ENCODE measurements at places on chromosomes 2 and 18.

DNA sequence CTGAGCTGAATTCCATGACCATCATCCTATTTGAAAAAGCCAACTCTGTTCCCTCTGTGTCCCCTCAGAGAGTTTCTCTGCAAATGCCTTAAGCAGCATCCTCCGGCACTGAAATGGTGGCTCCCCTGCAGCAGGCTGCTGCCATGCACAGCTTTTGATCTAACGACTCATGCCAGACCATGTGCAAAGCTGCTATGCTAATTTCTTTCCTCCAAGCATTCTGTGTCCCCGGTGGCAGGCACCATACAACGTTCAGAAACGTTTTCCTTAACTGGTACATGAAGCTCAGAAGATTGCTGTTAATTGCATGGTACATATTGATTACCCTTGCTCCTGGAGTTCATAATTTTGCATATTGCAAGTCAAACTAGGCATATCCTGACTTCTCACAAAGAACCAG is 336.8 kb downstream of the RBM43 start:
- DNase-seq: no peak

DNA sequence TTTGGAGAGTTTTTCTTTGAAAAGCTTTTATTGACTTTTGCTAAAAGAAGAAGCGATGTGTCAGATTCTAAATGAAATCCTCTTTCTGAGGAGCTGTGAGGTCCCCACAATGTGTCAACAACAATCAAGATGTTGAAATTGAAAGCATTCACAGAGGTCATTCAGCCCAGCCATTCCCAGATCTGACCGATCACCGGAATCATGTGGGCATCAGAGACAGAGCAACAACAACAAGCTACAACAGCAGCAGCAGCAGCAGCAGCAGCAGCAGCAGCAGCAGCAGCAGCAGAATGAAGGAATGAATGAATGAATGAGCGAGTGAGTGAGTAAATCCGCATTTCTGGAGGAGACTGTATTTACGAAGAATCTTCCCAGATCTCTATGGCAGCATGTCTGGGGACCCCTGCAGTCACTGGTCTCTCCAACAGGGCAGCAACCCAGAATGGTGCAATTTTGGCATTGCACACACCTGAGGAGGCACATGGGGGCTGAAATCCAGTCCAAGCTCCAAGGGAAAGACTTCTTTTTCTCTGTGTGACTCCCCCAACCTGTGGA is 299.0 kb downstream of the MYCN start:
- no peak for DNase-seq

DNA sequence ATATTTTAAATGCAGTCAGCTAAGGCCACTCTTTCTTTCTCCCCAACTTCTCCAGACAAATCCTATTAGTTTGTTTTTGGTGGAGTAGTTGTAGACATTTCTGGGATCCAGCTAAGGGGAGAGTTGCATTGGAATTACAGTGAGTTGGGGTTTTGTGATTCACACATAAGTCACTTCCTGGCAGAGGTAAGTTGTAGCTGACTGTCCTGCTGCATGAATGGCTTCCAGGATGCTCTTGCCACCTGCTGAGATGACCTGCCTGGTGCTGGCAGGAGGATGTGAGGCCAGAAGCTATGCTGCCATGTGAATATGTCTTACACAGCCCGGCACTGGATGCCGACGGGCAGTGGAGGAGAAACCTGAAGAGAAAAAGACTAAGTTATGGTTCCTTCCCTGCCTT is 243.7 kb downstream of the TDRD15 start:
- peak; percentile 7 for DNase-seq

- DNase-seq: no peak
Observed at GRCh38 chr18:79786786-79787526, 10.8 kb upstream of the KCNG2 start.

DNA sequence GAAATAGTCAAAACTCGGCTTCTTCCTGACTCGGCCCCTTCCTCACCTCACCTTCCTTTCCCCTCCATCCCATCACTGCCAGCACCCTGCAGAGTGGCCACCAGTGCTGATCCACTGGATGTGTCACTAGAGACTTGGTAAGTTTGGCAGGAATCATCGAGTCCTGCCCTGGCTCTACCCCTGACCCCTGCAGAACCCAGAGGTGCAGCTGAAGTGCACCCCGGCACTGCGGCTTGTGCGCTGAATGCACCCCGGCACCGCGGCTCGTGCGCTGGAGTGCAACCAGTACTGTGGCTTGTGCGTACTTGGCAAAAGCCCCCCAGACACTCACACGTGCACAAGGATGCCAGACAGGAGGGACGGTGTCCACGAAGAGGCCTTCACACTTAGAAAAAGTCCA is 206.5 kb downstream of the SNTG2 start:
- no peak for DNase-seq

- DNase-seq: no peak
Observed at GRCh38 chr18:70197026-70197425, 8.5 kb downstream of the RTTN start.

- DNase-seq: no peak
Observed at GRCh38 chr18:6728331-6728730, 1.2 kb upstream of the ARHGAP28 start.

Data from kidney glomerular epithelial cell (primary cell).